ENCODE measurements at places on chromosomes 16 and 17.

DNA sequence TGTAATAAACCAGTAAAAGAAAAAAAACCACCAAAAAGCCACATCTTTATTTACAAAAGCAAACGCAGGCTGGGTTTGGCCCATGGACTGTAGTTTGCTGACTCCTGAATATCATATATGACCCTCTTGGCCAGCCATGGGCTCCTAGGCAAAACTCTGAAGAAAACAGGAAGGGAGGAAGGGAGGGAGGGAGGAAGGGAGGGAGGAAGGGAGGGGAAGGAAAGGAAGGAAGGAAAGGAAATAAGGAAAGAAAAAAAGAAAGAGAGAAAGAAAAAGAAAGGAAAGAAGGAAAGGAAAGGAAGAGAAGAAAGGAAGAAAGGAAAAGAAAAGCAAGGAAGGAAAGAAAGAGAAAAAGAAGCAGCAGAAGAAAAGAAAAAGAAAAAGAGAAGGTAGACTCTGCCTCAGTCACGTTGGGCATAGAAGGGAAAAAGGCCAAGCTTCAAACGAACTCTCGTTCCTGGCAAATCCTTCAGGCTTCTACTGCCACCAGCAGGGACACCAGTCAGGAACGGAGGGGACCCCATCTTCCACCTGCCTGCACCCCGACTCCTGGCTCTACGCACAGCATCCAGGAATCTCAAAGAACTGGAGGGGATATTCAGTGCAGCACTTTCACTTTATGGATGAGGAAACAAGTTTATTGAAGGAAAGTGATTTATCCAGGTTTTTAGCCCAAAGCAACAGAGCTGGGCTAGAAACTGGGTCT, 22.1 kb downstream of the CDC42EP4 start:
- no peak for DNase-seq

DNA sequence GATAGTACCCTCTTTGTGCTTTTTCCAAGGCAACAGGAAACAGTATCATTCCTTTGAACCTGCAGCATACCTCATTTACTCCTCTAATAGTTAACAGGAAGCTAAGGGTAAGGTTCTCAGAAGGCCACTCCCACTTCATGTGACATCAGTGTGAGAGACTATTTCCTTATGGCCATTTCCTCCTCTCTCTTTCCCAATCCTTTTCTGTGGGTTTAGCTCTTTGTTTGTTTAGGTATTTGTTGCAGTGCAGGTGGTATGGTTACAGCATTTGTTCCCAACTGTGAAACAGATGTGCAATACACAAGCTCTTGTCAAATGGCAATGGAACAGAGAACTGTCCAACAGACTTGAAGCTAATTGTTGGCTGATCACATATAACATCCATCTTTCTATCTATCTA, 14.7 kb downstream of the TMC5 start:
- DNase-seq = peak; percentile 5

- DNase-seq = no peak
These were observed 50.2 kb upstream of the NOG start for GRCh38 chr17:56543280-56543679.

DNA sequence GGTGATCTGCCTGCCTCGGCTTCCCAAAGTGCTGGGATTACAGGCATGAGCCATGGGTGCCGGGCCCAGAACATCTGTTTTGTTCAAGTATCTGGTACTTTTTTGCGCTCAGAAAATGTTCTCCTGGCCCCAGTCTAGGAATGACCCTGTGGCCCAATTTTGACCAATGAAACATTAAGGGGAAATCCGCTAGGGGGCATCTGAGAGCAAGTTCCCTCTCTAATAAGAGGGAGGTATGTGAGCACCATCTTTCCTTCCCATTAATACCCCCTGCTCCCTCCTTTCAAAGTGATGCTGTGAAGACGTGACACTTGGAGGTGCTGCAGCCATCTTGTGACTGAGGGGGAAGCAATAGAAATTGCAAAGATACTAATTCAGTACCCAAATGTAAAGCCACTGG, 16.5 kb upstream of the CLEC3A start:
- DNase-seq = peak; percentile 50

DNA sequence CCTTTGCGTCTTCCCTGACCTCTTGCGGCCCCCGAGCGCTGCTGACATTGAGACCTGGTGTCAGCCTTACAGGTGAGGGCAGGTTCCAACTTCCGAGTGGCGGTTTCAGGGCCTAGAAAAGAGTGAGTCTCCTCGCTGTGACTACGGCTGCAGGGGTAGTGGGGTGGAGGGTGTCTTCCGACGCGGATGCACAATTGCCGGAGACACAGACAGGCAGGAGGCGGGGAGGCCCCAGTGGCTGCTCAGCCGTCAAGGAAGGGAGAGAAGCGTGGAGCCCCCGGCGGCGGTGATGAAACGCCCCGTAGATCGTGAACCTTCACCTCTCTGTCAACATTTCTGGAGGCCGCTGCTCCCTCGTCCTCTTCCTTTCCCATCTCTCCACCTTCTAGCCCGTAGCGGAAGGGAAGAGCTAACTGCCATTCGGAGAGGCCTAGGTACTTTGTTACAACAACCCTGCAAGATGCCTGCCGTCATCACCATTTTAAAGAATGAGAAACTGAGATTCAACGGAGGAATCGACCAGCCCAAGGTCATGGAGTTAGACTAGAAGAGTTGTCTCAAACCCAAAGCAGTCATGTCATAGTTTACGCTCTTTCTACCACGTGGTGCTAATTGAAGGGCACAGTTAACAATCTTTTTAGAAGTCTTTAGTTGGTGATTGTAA, 485 bp downstream of the DNAJA3 start:
- peak; percentile 52 for DNase-seq

- no peak for DNase-seq
These were observed 56.1 kb upstream of the MRTFB start for GRCh38 chr16:14015033-14015432.

- DNase-seq = no peak
These were observed 251.4 kb downstream of the SOX9 start for GRCh38 chr17:72372185-72372584.

GRCh38 chr16:85617948-85618347, 4.8 kb downstream of the GSE1 start:
- no peak for DNase-seq

DNA sequence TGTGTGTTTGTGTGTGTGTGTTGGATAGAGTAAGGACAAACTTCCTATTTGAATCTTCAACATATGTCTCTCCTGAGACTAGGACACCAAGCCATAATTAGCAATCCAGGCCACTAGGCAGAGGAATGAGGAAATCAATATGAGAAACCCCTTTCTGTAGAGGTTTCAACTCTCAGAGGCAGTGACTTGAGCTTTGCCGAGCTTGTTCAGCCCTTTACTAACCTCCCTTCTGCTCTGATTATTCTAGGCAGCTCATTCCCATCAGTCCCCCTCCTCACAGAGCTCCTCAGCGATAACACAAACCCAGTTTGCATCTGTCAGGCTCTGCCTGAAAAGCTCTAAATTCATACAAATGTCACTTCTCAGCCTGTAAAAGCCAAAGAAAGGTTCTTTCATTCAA, 1030.3 kb downstream of the CDH8 start:
- no peak for DNase-seq

- no peak for DNase-seq
These were observed 82.2 kb upstream of the CDH13 start for GRCh38 chr16:82544378-82545160.

- no peak for DNase-seq
These were observed 2.4 kb downstream of the SOST start for GRCh38 chr17:43756201-43756600.

- no peak for DNase-seq
These were observed 10.0 kb downstream of the SLC38A8 start for GRCh38 chr16:84032458-84033178.

DNA sequence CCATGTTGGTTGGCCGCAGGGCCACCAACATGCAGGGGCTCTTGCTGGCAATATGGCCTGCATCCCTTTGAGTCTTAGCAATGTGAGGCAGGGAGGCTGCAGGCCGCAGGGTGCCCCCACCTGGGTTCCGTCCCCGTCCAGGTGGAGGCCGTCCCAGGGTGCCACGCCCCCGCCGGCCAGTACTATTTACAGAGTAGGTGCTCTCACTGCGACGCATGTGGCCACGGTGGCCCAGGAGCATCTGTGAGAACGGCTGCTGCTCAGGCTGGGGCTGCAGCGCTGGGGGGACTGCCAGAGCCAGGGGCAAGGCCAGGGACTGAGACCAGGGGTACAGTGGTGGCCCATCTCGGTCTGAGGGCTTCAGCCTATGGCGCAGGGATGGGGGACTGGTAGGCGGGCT, 3.6 kb downstream of the MATCAP1 start:
- DNase-seq = no peak

DNA sequence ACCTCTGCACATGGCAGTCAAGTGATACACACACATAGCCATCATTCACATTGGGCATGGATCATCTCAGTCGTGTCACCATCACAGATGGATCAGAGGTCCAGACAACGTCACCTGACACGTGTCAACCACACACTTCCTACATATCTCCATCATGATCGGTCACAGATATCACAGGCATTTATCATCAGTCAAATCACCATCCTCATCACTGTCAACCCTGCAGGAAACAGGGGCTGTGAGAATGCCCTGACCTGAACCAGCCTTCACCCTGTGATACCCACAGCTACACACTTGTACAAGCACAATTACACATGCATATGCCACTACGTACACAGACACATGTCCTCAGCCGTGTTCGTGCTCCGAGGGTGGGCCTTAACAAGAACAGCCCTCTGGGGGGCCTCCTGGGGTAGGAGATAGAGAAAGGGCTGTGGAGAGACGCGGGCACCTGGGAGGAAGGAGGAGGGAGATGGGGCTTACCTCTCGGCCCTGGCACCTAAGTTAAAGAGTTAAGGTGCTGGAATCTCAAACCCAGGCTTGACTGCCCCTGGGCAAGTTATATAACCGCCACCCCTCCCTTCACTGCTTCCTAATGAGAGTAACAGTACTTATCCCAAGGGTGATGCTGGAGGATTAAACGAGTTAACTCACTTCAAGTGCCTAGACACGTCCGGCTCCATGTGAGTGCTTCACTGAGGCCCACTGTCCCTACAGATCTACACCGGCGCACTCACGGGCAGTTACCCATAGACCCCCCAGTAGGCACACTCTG, 1.1 kb downstream of the SLC12A4 start:
- no peak for DNase-seq

DNA sequence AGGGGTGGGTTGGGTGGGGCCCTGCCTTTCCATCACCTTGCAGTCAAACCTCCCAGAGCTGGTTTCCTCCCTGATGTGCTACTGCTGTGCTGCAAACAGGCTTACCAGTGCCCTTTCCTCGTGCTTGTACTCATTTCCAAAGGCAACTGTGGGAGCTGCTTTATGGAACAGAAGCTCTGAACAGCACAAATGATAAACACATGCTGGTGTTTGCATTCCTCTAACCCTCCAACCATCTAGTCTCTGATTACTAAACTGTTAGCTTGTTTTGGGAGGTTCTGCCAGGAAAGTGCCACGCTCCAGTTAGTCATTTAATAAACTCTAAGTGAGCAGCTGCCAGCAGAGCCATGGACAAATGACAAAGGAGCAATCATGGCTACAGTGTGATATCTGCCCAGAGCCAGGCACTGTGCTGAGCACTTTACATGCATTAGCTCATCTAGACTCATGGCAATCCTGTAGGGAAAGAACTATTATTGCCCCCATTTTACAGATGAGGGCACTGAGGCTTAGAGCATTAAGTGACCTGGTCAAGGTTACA, 110.4 kb downstream of the VAT1L start:
- no peak for DNase-seq

- no peak for DNase-seq
These were observed 13.3 kb upstream of the MRC2 start for GRCh38 chr17:62614142-62614541.

DNA sequence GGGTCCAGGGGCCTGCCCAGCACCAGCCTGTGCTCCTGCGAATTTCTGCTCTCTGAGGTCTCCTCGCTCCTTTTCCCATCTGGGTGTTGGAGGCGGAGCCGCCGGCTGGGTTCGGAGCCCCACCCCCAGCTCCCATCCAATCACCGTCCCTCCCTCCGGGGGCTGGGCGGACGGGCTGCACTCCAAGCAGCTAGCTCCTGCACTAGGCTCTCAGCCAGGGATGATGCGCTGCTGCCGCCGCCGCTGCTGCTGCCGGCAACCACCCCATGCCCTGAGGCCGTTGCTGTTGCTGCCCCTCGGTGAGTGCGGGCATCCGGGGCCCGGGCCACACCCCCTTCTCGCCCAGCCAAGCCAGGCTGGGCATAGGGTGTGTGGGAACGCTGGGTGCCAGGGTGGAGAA, at the start of gene NRN1L:
TSS of gene NRN1L (plus strand) at position 202 of the 400 bp plus-strand sequence. CDS start at position 221, 19 bp downstream.
- no peak for DNase-seq

DNA sequence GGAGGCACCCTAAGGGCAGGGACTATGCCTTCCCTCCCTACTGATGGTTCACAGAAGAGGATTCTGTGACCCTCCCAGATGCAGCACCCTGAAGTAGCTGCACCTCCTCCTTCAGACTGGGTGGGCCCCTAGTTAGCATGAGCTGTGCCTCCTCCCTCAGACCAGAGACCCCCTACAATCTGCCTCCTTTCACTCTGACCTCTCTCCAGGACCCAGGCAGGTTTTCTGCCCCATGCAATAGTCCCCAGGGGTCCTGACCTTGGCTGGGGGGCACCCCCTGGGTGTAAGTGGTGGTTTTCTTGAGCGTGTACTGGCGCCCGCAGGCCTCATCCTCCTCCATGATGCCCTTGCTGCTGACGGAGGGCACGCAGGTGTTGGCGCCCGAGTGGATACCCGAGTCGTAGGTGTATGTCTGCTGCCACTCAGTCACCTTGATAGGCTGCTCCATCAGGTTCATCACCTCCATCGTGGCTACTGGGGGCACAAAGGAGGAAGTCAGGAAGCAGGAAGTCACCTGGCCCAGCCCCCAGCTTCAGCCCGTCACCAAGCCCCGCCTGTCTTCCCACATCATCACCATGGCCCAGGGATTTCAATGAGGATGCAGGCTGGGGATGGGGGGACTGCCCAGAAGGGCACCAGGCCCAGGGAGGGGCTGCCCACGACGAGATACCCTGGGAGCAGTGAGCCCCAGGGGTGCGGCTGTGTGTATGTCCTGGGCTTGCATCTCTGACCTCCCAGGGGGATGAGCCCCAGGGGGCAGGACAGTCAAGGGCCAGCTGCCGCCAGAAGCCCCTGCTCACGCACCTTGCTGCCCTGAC, 14.9 kb downstream of the JUP start:
- no peak for DNase-seq

- peak; percentile 52 for DNase-seq
These were observed 705 bp downstream of the FOXK2 start for GRCh38 chr17:82519971-82520903.

DNA sequence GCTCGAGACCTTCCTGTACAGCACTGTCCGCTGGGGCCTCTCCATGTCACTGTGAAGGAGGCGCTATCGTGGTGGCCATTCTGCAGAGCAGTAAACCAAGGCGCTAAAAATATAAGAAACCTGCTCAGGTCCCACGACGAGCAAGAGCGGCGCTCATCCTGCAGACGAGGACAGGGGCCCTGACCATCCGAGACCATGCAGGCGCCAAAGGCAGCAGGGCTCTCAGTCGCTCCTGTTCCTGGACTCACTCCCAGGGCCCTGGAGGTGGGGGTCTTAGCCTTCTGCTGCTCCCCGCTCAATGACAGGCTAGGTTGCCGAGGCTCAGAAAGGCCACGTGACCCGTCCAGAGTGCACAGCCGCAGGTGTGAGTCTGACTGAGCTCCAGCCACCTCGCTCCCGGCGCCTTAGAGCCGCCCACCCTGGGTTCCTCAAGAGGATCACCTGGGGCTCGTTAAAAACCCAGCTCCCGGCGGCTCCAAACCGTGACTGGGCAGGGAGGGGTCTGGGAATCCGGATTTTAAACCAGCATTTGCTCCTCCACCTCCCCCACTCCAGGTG, 509 bp upstream of the ATP2C2 start:
- DNase-seq = no peak

Measured in NB4 (cell line).